ENCODE measurements at places on chromosomes 7 and 10.
A peak's percentile ranks its signal among the peaks of the same experiment; 100 is the strongest.

GRCh38 chr7:40723829-40724228, 589.0 kb downstream of the SUGCT start:
- DNase-seq: no peak

GRCh38 chr10:13892871-13893270, 306.1 kb downstream of the PRPF18 start:
- DNase-seq: no peak

GRCh38 chr7:151243408-151244195, 4.9 kb downstream of the SMARCD3 start:
- no peak for DNase-seq

DNA sequence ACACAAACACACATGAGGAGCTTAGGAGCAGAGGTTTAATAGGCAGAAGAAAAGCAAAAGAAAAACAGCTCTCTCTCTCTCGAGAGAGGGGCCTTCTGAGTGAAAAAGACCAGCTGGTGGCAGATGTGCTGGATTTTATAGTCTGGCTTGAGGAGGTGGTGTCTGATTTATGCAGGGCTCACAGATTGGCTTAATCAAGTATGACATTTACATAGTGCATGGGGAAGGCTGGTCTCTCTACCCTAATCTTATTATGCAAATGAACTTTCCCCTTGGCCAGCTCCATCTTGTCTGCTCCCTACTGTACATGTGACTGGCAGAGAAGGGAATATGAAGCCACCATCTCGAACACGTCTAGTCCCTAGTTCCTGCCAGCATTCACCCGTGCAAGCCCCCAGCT, 219.5 kb upstream of the ZNF804B start:
- no peak for DNase-seq

- peak; percentile 7 for DNase-seq
Measured at GRCh38 chr7:152759949-152760853, 649 bp downstream of the ACTR3B start.

- DNase-seq: no peak
Measured at GRCh38 chr7:35875292-35875691, 74.4 kb downstream of the SEPTIN7 start.

Measured in cerebellar nuclear complex (tissue), 1 donor.